ENCODE measurements at places on chromosomes 7 and 10.

DNA sequence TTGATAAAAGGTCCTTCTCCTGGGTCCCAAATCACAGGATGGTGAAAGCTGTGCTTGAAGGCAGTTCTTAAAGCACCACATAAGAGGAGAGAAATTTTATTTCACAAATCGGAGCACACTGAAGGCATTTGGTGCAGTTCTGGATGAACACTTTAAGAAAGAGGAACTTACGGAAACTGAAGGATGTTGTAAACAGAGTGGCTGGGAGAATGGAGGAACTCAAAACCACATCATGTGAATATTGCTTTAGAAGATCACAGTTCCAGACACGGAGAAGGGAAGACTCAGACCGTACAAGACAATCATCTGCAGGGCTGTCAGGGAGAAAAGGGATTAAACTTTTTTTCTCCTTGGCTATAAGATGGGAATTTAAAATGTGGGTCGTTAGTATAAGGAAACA lies 9.0 kb upstream of the GPR141 start:
- DNase-seq, result no peak

- no peak for DNase-seq
Measured at GRCh38 chr7:42854571-42855118, 57.2 kb downstream of the C7orf25 start.

GRCh38 chr10:75616874-75617478 lies 185.6 kb downstream of the LRMDA start:
- DNase-seq, result no peak

DNA sequence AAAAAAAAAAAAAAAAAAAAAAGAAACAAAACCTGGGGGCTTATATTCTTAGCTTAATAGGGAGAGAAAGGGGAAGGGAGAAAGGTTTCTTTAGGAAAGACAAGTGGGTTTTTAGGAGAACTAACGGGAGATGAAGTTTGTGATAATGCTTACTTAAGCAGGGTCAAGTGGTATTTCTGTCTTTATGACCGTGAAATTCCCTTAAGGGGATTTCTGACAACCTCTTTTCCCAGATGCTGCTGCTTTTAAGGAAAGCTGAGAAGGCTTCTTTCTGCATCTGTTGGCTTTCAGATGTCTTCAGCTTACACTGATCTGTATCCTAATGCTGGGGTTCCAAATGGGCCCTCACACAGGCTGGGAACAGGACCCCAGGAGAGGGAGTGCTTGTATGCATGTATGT lies 42.6 kb downstream of the ADAMTS14 start:
- DNase-seq, result no peak

GRCh38 chr10:67969875-67970274 lies 85.4 kb downstream of the SIRT1 start:
- DNase-seq, result no peak

Measured in Panc1 (cell line).